H9 (cell line): ENCODE measurements at places on chromosomes 11 and 22. TPM values are rescaled to one million over a fixed set of nuclear protein-coding genes. Genes with fewer than 3 reads are reported as not detected.

DNA sequence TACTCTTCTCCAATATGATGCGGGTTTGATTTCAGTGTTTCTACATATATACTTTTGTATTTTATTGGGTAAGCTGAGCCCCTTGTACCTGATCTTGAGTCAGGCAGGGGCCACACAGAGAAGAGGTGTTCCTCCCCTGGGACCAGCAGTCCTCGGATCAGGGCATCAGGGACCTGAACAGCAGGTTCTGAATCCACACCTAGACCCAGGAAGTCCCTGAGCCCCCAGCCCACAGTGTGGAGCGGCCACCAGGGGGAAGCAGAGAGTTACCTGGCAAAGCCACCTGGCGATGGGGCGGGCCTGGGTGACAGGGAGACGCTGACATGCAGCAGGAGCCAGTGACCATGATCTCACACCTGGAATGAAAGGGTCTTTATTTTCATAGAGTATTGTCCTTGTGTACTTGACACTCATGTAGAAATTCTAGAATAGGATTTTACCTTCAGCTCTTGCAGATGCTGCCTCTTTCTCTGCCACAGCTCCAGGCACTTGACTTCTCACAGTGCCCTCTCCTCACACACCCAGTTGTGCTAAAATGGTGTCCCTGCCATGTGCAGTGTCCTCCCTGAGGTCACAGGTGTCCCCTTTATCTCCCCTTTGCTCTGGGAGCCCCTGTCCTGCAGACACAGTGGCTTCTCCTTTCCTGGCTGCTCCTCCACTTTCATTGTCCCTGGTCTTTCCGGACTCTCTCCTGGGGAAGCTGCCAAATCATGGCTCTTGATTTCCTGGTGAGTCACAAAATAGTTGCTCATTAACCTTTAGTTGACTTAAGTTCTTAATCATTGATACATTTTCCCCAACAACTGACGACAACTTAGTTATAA, 48.5 kb downstream of the GGTLC2 start:
- DNase-seq, result peak; percentile 68

Gene RFPL3
- total RNA-seq, result not detected in 2 replicates

DNA sequence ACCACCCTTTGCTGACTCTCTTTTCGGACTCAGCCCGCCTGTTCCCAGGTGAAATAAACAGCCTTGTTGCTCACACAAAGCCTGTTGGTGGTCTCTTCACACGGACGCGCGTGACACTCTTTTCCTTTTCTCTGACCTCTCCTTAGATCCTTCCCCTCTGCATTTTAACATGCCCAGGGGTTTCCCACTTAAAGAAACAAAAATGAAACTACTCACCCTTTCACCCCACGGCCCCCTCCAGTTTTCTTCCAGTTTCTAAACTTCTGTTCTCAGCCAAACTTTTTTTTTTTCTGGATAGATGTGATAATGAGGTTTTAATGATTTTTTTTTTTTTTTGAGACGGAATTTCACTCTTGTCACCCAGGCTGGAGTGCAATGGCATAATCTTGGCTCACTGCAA, 32.8 kb upstream of the NUP50 start:
- DNase-seq, result no peak

DNA sequence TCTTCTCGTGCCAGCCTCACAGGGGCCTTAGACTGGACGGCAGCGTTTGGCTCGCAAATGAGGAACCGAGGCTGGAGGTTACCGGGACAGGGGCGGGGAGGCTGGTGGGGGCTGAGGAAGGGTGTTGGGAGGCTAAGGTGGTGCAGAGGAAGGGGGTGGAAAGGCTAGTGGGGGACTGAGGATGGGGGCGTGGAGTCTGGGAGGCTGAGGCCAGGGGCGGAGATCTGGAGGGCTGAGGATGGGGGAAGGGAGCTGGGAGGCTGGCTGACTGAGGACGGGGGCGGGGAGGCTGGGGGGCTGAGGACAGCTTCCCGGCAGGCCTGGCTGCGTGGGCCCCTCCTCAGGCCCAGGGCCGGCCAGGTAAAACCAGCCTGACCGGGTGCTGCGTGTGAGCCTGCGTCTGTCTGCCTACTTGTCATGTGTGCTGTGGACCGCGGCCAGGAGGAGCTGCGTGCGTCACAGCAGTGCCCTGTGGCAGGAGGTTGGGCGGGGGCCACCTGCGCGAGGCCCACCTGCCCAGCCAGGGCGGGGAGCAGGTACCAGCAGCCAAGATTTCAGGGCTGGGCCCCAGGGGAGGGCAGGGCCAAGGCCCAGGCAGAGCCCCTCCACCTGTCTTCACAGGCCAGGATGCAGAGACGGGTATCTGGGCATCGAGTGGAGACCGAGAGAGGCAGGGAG, 9.4 kb upstream of the PIM3 start:
- peak; percentile 38 for DNase-seq

Gene LRRC32
- 0.46 and 0.59 TPM in 2 replicates for total RNA-seq

Gene SLC17A6
- not detected in 2 replicates for total RNA-seq

DNA sequence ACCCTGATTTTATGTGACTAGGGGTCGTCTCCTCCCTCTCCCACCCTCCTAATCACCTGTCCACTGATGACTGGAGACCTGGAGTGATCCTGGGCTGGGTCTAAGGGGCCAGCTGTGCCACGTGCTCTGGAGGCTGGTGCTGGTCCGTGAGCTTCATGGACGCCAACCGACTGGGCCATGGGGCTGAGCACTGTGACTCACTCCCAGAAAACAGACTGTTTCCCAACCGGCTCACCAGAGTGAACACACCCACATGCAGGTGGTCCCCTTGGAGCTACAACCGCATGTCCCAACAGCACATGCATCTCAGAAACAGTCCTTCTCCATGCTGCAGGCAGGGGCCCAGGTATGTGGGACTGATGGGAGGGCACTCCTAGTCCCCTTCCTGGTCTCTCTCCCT, 14.0 kb upstream of the LMO1 start:
- DNase-seq, result no peak

DNA sequence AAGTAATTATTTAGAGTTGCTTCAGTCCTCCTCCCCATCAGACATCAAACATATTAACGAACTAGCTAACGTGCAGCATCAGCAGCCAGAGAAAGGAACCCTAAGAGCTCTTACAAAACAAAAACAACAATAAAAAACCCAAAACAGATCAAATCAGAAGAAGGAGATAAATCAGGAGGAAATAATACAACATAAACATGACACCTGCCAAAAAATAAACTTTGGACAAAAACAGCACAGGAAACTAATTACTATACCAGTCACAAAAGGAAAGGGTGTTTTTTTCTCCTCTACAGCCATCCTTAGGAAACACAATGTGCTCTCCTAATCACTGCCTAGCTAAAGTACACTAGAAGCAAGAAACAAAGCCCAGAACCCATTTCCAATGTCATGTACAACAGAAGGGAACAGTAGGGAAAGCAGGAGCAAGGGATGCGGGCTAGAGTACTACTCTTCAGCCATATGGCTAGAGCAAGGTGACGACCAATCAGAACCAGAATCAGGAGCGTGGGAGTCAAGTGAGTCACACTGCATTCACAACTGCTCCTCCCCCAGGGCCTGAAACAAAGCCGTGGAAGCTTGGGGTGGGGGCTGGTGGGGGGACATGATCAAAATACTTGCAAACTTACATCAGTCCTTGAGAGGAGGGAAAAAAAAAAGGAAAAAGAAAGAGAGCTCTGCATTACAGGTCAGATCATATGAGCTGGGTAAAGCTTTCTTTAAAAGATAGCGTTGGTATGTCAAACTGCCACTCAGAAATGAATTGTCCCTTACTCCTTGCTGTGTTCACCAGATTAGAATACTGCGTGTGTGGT, 60.4 kb downstream of the LARGE2 start:
- DNase-seq, result peak; percentile 87

DNA sequence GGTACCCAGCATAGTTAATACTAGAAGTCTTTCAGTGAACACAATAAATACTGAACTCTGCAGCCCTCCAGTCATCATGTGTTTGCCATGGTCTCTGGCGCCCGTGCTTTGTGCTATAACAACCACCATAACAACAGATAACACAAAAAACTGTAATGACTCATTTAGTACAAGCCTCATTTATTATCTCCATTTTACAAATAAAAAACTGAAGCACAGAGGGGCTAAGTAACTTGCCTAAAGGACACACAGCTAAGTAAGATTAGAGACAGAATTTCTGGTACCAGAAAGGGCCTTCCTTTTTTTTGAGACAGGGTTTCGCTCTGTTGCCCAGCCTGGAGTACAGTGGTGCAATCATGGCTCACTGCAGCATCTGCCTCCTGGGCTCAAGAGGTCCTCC, 19.5 kb downstream of the RBFOX2 start:
- DNase-seq, result no peak

GRCh38 chr11:1224111-1224490, 1.2 kb downstream of the MUC5B start:
- DNase-seq, result no peak

Gene MS4A7
- total RNA-seq, result not detected in 2 replicates

GRCh38 chr11:119284344-119285157, 32.4 kb downstream of the MCAM start:
- no peak for DNase-seq

DNA sequence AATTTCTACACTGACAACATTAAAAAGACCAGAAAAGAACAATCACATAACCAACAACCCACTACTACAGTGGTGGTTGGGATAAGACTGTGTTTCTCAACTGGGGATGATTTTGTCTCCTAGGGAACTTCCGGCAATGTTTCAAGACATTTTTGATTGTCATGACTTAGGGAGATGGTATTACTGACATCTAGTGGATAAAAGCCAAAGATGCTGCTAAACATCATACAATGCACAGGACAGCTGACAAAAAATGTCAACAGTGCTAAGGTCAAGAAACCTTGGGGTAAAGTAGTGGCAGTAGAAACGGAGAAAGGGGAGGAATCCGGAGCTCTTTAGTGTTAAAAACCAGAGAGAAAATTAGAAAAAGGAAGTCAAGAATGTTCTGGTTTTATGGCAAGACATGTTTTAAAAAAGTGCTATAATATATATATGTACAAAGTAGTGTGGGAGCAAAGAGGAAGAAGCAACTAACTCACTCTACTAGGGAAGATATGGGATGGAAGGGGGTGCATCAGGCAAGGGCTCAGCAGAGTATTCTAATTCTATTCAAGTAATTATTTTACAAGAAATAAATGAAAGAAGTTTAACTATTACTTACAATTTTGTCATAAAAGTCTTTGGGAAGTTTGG, 37.2 kb downstream of the CKAP5 start:
- no peak for DNase-seq

- DNase-seq, result no peak
Measured at GRCh38 chr22:36196254-36197064, 5.2 kb downstream of the APOL4 start.

DNA sequence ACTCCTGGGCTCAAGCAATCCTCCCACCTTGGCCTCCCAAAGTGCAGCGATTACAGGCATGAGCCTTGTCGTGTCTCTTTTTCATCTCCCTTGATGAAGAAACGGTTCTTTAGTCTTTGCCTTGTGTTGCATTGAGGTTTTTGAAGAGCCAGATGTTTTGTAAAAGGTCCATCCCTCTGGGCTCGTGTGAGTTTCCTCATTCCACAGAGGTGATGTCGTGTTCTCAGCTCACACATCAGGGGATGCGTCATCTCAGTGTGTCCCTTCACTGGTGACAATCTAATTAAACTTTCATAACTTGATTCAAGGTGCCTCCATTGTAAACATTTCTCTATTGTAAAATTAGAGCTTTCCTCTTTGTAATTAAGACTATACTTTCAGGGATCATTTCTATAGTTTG, 29.7 kb upstream of the TEF start:
- no peak for DNase-seq
